Gastrocnemius medialis (tissue), 4 donors: ENCODE measurements at places on chromosomes 3 and 15. TPM values are rescaled to one million over a fixed set of nuclear protein-coding genes. Genes with fewer than 3 reads are reported as not detected.

The MESP2 gene
- not detected for total RNA-seq

DNA sequence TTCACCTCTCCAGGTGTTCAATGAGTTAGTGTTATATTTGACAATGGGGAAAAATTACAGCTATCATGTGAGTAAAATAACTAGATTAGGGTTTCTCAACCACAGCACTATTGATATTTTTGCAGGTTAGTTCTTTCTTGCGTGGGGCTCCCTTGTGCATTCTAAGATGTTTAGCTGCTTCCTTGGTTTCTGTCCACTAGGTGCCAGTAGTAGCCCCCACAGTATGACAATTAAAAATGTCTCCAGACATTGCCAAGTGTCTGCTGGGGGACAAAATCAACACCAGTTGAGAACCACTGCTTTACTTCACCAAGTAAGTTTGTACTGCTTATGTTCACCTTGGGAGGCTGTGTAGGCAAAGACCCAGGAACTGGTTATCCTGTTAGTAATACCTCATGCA is 618.7 kb downstream of the EDEM1 start:
- no peaks in the 10 kb centered on the region for H3K36me3 ChIP-seq
- no peaks in the 10 kb centered on the region for H3K27me3 ChIP-seq
- DNase-seq = no peak
- no peak overlapping the region for H3K4me3 ChIP-seq
- H3K27ac ChIP-seq = no peak overlapping the region

- H3K4me3 ChIP-seq = no peak overlapping the region
- H3K27ac ChIP-seq = no peak overlapping the region
- no peaks in the 10 kb centered on the region for H3K36me3 ChIP-seq
- no peak for DNase-seq
- no peaks in the 10 kb centered on the region for H3K4me1 ChIP-seq
- no peaks in the 10 kb centered on the region for H3K27me3 ChIP-seq
These were observed 79.7 kb upstream of the SNRK start for GRCh38 chr3:43206632-43207031.

The GRK7 gene
- 0.27 TPM for total RNA-seq

DNA sequence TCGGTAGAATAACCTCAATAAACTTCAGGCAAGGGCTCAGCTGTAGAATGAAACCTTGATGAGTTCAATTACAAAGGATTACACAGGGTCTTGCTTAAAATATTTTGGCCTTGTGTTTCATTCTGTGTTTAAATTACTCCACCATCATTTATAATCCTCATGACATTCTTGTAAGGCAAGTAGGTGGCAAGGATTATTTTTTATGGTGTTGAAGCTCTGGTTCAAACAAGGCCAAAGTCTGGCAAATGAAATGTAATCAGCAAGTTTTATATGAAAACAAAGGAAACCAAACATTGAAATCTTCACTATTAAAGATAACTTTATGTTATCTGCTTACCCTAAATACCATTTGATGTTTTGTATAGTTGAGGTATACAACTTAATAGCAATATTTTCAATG is 221.3 kb upstream of the HES1 start:
- H3K4me3 ChIP-seq = no peak overlapping the region
- H3K27me3 ChIP-seq = no peaks in the 10 kb centered on the region
- no peaks in the 10 kb centered on the region for H3K4me1 ChIP-seq
- no peaks in the 10 kb centered on the region for H3K36me3 ChIP-seq
- DNase-seq = no peak

The GOLGA8T gene
- total RNA-seq = not detected
